ENCODE measurements at places on chromosomes 7 and 10.

DNA sequence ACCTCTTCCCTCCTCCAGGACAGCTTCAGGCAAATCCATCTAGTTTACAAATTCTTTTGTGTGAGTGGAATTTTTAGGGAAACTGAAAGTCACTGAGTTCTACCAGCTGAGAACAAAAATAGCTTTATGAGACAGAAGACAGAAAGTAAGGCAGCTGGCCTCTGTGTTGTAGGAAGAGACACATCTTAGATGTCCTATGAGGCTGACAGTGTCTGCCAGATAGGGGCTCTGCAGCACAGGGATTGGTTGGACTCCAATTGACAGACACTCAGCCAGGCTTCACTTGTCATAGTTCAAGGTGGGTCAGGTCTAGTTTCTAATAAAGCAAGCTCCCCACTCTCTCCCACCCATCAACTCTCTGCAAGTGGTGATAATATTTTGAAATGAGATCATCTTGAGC lies 574.9 kb downstream of the CCSER2 start:
- no peak for DNase-seq

- DNase-seq = no peak
Observed at GRCh38 chr7:16271990-16272665, 149.2 kb downstream of the CRPPA start.

- DNase-seq = no peak
Observed at GRCh38 chr10:77080361-77081027, 557.1 kb downstream of the KCNMA1 start.

- no peak for DNase-seq
Observed at GRCh38 chr10:117186832-117187615, 10.3 kb upstream of the KCNK18 start.

DNA sequence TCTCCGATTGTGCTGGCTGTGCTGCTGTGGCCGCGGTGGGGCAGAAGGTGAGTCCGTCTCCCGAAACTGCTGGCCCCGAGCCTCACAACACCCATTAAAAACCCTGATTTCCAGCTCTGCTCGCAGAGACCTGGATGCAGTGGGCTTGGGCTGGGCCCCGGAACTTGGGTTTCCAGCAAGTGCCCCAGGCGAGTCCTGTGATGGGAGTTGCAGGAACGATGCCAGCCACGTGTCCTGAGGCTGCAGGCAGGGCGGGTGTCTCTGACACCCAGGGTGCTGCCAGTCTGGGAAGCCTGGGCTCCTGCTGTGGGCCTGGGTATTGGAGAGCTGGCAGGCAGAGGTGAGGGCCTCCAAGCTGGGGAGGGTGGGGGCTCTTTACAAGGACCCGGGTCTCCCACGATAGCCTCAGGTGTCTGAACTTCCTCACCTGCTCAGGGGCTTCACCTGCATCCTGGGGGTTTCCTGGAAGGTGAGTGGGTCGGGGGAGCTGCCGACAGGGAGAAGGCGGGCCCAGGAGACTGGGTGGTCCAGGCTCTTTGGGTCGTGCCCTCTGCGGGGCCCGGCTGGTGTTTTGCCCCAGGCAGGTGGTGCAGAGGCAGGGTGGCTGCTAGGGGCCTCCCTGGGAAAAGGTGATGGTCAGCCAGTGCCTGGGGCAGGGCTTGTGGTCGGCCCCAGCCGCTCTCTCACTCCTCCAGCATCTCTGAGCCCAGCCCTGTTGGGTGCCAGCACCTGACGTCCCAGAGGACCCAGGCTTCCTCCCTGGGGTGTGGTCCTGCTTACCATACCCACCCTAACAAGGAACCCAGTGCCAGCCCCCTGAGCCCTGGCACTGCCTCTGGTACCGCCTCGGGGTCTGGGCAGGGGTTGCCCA lies 180.3 kb downstream of the DNAJB6 start:
- DNase-seq = peak; percentile 36

- no peak for DNase-seq
Observed at GRCh38 chr10:4675808-4676207, 150.2 kb upstream of the AKR1E2 start.

GRCh38 chr7:90892213-90892612 lies 296.1 kb downstream of the CDK14 start:
- no peak for DNase-seq

- no peak for DNase-seq
Observed at GRCh38 chr10:51711519-51711891, 12.1 kb upstream of the CSTF2T start.

- no peak for DNase-seq
Observed at GRCh38 chr7:150379441-150380379, 580 bp downstream of the ZNF775 start.

- DNase-seq = no peak
Observed at GRCh38 chr10:29877793-29878491, 181.4 kb downstream of the JCAD start.

DNA sequence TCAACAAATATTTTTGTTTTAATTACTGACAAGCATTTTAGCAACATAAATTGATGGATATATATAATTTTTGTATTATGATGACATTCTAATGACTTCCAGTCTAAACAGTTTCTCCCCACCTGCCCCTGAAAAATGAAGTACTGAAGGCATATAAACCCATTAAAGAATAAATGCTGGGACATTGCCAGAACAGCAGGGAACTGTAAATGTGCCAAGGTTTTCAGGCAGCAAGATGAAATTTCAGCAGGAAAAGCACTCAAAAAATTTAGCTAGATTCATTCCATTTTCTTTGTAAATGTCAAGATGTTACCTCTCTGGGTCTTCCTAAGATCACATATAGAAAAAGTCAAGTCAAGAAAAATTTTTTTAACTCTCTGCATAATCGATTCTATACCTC lies 11.0 kb upstream of the TLL2 start:
- DNase-seq = no peak

GRCh38 chr10:3542185-3542611 lies 242.8 kb downstream of the KLF6 start:
- no peak for DNase-seq

- no peak for DNase-seq
Observed at GRCh38 chr10:12592967-12593366, 243.6 kb downstream of the CAMK1D start.
